ENCODE measurements at places on chromosomes 1 and 21. TPM values are rescaled to one million over a fixed set of nuclear protein-coding genes. Genes with fewer than 3 reads are reported as not detected.

Gene CFHR5
- not detected for total RNA-seq

Gene PTCH2
- total RNA-seq: 2.9 TPM

Gene ELAVL4
- total RNA-seq: 3.6 TPM

Gene HSD3B1
- not detected for total RNA-seq

Gene TMPRSS15
- not detected for total RNA-seq

Gene MYBPHL
- not detected for total RNA-seq

Gene CEP350
- total RNA-seq: 48.7 TPM

Gene PDC
- not detected for total RNA-seq

Gene C1orf94
- not detected for total RNA-seq

Gene CELA2B
- not detected for total RNA-seq

Gene PLCH2
- not detected for total RNA-seq

Gene GNAT2
- not detected for total RNA-seq

Gene ITGB2
- 0.47 TPM for total RNA-seq

Gene WLS
- total RNA-seq: 123 TPM

Gene SLAMF9
- total RNA-seq: not detected

Gene LCE6A
- total RNA-seq: not detected

DNA sequence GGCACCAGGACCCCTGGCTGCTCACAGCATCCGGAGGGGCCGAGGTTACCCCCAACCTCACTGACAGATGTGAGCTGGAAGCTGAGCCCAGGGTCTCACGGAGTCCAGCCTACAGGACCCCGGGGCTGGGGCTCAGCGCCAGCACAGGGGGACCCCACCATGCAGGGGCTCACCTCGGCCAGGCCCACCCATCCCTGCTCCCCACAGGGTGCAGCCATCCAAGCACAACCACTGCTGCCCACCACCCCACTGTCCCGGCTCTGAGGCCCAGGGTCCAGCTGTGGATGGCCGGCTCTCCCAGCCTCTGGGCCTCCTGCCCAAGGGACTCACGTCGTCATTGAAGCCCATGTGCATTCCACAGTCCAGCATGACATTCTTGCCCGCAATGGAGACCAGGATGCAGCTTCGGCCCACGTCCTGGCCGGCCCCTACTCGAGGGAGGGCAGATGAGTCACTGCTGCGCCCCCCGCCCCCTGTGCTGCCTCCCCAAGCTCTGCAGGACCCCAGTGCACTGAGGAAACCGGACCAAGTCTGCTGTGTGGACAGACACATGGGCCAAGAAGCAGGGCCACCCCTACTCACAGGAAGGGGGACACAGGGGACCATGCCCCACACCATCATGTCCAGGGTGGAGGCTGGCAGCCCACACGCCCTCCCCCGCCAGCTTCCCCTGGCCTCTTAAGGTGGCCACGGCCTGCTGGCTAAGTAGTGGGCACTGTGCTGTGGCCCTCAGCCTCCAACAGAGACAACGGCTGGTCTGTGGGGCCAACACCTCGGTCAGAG, 3.6 kb downstream of the INTS11 start:
- no peak overlapping the region for H3K4me3 ChIP-seq
- no peaks in the 10 kb centered on the region for H3K27me3 ChIP-seq

DNA sequence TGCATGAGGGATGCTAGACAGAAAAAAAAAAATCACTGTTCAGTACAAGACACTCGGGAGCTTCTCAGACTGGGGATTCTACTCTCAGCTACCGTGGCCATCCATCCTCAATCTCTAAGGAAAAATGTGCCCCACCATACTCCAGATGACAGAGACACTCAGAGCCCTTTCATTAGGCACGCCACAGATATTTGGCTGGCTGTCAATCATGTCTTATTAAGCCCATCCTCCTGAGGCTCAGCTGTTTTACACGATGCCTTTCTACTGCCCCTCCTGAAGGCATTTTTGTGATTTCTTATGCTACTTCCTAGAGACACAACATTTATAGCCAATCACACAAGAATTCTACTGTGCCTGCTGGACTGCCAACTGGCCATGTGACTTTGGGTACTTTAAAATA, 92.9 kb downstream of the KIF14 start:
- H3K27ac ChIP-seq: no peak overlapping the region
- H3K36me3 ChIP-seq: no peaks in the 10 kb centered on the region
- no peak overlapping the region for H3K4me3 ChIP-seq
- H3K27me3 ChIP-seq: peaks cover 3% of the 10 kb centered on the region
- no peak for DNase-seq

DNA sequence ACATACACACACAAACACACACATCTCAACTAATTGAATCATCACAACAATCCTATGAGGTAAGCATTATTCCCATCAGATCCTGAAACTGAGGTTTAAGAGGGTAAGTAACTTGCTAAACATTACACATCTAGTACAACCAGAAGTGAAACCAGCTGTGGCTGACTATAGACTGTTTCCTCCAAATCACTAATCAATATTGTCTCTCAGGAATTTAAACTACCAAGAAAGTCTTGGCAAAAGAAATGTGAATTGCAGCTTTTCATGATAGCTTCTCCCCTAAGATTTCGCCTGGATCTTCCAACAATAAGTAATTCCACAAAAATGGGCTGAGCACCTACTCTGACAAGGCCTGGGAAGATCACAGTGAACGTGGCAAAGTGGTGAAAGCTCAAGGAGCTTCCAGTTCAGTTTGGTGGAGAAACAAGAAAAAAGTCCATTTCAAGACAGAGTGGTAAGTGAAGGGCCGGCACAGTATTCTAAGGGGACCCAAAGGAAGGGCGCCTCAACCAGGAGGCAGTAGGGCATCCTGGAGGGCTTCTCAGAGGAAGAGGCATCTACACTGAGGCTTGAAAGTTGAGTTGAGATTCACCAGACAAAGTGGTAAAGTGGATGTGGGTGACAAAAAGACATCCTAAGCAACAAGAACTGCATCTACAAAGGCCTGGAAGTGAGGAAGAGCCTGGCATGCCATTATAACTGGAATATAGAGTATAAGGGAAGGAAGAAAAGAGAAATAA, 22.1 kb downstream of the LRRC52 start:
- H3K4me1 ChIP-seq: peaks cover 5% of the 10 kb centered on the region
- H3K27me3 ChIP-seq: peaks cover 32% of the 10 kb centered on the region
- no peak overlapping the region for H3K27ac ChIP-seq
- no peak for DNase-seq

DNA sequence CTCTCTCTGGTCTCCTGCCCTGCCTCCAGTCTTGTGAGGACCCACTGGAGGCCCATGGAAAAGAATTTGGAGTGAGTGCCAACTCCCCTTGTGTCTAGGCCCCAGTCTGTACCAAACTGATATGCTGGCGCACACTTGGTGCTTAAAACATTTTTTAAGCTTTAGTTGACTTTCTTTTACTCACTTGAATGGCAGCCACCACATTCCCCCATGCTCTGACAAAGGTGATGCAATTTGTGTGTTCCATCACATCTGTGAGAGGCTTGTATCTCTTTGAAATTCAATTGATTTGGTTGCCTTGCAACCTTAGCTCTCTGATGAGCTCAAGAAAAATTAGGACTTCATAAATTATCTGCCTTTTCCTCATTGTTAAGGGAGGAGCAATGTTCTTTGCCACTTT, 30.5 kb upstream of the WDTC1 start:
- H3K27me3 ChIP-seq: peaks cover 9% of the 10 kb centered on the region
- DNase-seq: no peak
- no peaks in the 10 kb centered on the region for H3K4me1 ChIP-seq
- H3K4me3 ChIP-seq: no peak overlapping the region
- no peaks in the 10 kb centered on the region for H3K36me3 ChIP-seq

DNA sequence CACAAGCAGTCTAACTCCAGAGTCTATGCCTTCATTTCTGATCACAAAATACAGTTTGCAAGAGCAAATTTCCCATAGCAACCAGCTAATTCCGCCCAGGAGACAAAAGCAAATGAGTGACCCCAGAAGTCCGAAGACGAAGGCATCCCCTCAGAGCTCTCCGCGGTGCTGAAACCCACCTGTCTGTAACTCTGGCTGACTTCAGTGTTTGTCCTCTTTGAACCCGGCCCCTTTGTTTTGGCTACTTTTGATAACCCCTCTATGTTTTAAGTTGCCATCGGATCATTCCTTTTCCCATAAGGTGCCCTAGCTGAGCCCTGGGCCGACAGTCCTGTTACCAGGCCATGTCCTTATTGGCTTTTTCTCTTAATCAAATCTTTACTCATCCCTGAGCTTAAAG, 515.8 kb downstream of the PTPRU start:
- H3K36me3 ChIP-seq: no peaks in the 10 kb centered on the region
- no peak for DNase-seq

DNA sequence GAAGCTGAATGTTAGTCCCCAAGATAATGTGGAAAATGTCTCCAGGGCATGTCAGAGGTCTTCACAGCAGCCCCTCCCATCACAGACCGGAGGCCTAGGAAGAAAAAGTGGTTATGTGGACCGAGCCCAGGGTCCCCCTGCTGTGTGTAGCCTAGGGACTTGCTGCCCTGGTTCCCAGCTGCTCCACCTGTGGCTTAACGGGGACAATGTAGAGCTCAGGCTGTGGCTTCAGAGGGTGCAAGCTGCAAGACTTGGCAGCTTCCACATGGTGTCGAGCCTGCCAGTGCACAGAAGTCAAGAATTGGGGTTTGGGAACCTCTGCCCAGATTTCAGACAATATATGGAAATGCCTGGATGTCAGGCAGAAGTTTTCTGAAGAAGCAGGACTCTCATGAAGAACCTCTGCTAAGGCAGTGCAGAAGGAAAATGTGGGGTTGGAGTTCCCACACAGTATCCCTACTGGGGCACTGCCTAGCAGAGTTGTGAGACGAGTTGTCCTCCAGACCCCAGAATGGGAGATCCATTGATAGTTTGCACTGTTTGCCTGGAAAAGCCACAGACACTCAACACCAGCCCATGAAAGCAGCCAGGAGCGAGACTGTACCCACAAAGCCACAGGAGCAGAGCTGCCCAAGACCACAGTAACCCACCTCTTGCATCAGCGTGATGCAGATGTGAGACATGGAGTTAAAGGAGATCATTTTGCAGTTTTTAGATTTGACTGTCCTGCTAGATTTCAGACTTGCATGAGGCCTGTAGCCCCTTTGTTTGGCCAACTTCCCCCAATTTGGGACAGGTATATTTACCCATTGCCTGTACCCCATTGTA, 204.9 kb downstream of the MRPL39 start:
- H3K27ac ChIP-seq: no peak overlapping the region
- no peaks in the 10 kb centered on the region for H3K4me1 ChIP-seq
- no peak overlapping the region for H3K4me3 ChIP-seq
- H3K27me3 ChIP-seq: no peaks in the 10 kb centered on the region
- H3K36me3 ChIP-seq: no peaks in the 10 kb centered on the region

DNA sequence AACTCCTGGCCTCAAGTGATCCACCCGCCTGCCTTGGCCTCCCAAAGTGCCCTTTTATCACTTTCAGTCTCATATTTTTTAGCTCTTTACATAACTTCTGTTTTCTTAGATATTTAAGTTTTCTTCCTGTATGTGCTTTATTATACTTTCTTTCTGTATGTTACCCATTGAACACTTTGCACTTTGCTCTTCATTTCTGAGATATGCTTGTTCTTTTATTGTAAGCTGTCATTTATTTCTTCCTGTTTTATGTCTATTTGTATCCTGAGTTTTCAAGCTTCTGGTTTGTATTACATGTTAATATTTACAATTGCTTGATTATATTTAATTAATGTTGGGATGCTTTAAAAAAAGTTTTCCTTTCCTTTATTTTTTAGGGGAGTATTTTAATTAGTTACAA, 35.7 kb downstream of the ZSCAN20 start:
- no peak overlapping the region for H3K4me3 ChIP-seq
- no peak overlapping the region for H3K27ac ChIP-seq
- H3K36me3 ChIP-seq: no peaks in the 10 kb centered on the region
- no peaks in the 10 kb centered on the region for H3K4me1 ChIP-seq
- no peaks in the 10 kb centered on the region for H3K27me3 ChIP-seq

- no peak overlapping the region for H3K4me3 ChIP-seq
- peaks cover 6% of the 10 kb centered on the region for H3K4me1 ChIP-seq
- no peak overlapping the region for H3K27ac ChIP-seq
- H3K27me3 ChIP-seq: no peaks in the 10 kb centered on the region
Measured at GRCh38 chr1:104132382-104132973, 382.8 kb downstream of the AMY1C start.

GRCh38 chr1:208122612-208123358, 121.4 kb downstream of the PLXNA2 start:
- H3K4me3 ChIP-seq: no peak overlapping the region
- no peak overlapping the region for H3K27ac ChIP-seq
- H3K36me3 ChIP-seq: no peaks in the 10 kb centered on the region
- peaks cover under 1% of the 10 kb centered on the region for H3K27me3 ChIP-seq
- H3K4me1 ChIP-seq: peaks cover 11% of the 10 kb centered on the region

DNA sequence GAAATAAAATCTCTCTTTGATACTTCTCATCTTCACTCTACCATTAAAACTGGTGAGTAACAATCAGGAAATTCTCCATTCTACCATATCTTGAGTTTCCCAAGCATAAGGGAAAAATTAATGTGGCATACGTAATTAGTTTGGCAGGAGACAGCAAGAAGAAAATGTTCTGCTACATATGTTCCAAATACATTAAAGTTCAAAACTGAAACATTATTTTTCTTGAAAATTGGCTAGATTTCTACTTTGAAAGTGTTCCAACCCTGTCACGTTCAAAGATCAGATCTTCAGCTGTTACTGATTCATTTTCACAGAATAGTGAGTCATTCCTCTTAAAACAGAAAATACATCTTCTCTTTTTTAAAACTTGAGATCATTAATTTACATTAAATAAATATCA, 48.5 kb downstream of the PIGK start:
- no peaks in the 10 kb centered on the region for H3K27me3 ChIP-seq
- H3K36me3 ChIP-seq: peaks cover 16% of the 10 kb centered on the region
- no peak for DNase-seq
- no peaks in the 10 kb centered on the region for H3K4me1 ChIP-seq
- H3K4me3 ChIP-seq: no peak overlapping the region
